ENCODE measurements at places on chromosomes 7 and 10.

DNA sequence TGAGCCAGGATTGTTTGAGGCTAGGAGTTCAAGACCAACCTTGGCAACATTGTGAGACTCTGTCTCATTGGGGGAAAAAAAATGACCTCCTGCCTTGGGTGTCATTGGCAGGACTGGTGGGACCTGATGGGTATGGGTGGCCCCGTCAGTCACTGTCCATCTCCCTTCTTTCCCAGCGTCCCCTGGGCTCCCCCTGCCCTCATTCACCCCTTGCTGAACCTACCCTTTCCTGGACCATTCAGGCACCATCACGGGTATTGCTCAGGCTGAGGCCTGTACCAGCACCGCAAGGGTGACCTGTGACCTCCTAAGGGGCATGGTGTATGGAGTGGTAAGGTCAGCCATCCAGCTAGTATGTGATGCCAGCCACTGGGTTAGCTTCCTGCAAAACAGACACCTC lies 19.4 kb downstream of the ASL start:
- no peak for DNase-seq

DNA sequence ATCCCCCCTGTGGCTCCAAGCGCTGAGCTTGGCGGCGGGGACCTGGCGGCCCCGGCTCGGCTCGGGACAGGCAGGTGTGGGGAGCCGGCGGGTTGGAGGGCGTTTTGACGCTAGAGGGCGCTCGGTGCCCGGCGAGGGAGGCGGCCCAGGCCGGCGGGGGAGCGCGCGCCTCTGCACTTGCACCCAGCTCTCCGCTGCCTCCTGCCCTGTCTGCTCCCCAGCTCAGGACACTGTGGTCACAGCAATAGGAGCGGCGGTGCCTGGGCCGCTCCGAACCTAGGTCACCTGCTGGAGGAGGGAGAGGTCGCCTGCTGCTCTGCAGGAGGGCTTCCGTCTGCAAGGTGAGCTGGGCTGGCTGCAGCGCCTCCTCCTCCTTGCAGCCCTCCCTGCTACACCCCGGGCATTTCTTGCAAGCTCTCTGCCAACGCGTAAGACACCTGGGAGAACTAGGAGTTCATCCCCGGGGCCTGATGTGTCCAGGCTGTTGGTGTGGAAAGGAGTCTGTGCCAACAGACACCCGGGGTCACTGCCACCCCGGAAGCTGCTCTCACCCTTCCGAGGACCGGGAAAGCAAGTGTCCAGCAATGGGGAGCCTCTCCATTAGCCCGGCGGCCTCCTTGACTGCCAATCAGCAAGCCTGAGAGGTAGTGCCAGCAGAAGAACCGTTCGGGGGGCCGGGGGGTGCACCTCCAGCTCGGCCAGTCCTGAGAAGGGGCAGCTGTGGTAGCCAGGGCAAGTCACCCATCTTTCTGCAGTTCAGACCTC lies 620.4 kb downstream of the GALNT17 start:
- no peak for DNase-seq

DNA sequence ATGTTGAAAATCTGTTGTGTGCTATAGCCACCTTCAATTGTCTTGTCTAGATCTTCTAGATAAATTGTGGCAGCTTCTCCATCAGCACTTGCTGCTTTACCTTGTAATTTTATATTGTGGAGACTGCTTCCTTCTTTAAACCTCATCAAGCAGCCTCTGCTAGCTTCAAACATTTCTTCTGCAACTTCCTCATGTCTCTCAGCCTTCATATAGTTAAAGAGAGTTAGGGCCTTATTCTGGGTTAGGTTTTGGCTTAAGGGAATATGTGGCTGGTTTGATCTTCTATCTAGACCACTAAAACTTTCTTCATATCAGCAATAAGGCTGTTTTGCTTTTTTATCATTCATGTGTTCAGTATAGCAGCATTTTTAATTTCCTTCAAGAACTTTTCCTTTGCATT lies 128.2 kb downstream of the ADAM22 start:
- DNase-seq: no peak

DNA sequence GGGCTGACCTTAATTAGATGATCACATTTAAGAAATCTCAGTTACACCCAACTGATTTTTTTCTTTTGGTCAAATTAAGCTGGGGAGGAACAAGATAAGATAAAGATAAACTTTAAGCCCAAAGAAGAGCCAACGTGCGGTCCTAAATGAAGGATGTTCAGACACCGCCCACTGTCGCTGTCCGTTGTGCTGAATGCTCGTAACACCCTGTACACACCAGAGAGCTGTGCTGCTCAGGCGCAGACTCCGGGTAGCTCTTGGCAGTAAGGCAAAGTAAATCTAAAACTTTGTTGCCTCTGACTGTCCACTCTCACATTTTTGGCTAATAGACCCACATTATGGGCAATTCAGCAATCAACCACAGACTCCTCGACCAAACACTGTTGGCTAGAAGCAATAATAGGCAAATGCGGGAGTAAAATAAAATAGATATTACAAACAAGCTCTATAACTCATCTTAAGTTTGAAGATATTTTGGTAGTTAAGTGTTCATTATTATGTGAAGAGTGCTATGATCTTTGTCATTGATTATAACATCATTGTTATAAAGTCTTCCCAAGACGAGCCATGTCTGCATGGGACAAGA lies 57.1 kb downstream of the PLPP4 start:
- no peak for DNase-seq

- no peak for DNase-seq
These were observed 126.4 kb downstream of the JCAD start for GRCh38 chr10:29932991-29933390.

- DNase-seq: no peak
These were observed 89.0 kb downstream of the JMJD1C start for GRCh38 chr10:63376560-63377304.

DNA sequence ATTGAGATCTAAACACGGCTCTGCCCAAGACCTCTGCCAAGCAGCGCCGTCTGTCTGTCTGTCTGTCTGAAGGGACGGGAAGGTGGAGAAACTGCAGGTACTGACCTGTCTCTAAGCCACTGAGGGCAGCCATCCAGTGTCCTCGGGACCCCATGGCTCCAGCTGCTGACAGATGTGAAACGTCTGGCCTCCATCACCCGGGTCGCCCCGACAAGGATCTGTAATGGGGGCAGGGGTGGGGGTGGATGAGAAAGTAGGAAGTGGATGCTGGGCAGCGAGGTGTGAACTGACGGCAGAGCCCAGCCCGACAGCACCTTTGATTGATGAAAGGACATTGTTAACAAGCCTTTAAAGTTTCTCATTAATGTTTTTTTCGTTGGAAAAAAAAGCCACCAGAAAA lies 193.1 kb downstream of the EBF3 start:
- no peak for DNase-seq

DNA sequence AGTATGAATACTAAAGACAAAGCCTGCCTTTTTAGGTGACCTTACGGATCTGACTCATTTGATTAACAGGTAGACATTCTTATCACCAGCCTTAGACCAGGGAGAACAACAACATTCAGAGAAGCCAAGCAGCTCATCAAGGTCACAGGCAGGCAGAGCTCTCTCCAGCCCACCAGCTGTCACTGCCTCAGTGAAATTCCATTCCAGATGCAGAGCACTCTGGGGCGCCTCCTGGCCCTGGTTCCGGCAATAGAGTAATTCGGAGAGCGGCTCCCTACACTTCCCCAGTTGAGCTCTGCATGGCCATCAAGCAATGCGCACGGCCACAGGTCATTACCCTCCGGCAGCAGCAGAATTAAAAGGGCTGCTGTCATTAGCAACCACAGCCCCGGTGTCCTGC lies 164.7 kb downstream of the TCERG1L start:
- DNase-seq: no peak

- no peak for DNase-seq
These were observed 52.5 kb upstream of the CCDC6 start for GRCh38 chr10:59958882-59959281.

- no peak for DNase-seq
These were observed 101.6 kb upstream of the EEPD1 start for GRCh38 chr7:36051501-36051900.
